ENCODE measurements at places on chromosomes 13 and 19.

DNA sequence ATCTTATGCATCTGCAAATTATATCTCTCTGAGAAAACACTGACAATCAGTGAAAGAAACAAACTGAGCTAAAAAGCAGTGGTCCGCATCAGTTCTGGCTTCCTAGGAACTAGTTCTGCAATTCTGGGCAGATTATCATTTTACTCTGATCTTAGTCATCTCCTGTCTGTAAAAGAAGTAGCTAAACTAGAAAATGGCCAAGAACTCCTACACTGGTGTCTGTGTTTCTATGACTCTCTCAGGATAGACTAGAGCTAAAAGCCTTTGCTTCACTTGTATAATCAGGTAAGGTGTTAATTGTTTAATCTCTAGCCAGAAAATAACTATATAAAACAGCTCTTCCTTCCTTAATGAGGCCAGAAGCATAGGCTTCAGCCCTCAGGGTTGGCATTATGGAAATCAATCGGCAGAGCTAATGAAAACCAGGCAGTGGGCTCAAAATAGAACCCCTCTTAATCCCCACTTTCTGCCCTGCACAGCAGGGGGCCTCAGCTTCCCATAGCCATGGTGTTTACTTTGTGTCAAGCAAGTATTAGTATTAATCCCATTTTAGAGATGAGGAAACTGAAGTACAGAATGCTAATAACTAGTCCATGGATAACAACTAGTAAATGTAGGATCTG, 459.2 kb downstream of the FGF14 start:
- DNase-seq, result no peak

DNA sequence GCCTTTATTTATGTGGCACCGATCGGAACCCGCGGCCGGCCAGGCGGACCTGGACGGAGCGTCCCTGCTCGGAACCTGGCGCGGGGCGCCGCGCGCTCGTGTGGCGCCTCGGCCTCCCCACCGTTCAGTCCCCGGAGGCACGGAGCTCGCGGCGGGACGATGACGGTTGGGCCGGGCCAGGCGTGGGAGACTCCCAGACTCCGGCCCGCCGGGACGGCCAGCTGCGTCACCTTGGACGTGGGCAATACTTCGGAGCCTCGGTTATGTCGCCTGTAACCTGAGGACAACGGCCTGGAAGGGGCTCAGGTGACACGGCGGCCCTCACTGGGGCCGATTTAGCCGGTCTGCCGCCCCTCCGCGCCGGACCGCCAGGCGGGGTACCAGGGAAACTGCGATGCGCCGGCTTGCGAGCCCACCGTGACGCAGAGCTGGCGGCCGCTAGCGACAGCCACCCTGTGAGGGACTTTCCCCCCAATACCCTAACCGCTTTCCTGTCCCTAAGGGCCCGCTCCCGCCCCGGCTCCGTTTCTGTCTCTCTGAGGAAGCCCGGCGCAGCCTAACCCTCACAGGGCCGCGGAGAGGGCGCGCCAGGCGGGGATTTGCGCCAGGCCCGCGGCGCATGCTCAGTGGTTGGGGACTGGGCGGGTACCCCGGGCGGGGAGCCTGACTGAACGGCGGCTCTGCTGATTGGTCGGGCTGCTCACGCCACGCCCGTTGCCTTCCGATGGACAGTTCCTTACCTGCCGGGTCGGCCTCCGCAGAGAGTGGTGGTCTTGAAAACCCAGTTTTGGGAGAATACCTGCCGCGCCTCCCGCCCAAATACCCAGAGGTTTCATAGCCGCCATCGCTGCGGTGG, 109.5 kb upstream of the DOCK9 start:
- peak; percentile 95 for DNase-seq

DNA sequence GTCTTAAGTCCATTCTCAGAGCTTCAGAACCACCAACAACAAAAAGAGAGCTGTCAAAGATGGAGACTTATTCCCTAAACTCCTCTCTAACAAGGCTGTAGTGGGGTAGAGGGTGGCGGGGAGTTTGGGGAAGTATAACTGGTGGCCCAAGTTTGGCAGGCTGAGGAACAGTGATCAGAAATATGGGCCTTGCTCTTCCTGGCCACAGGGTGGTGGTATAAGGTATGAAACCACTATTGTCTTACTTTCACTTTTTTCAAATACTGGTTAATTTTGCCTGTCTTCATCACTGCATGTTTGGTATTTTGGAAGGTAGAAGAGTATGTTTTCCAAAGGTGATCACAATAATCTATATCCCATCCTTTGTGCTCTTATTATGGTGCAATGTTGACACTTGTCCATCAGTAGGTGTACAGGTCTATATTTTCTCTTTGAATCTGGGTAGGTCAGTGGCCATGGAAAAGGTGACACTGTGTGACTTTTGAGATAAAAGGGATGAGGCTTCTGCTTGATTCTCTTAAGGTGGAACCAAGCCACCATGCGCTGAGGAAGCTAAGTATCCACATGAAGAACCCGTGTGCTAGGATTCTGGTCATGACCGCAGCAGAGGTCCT, 23.2 kb upstream of the GPC5 start:
- DNase-seq, result no peak

- no peak for DNase-seq
Observed at GRCh38 chr19:54422136-54422535, 6.9 kb downstream of the TTYH1 start.

DNA sequence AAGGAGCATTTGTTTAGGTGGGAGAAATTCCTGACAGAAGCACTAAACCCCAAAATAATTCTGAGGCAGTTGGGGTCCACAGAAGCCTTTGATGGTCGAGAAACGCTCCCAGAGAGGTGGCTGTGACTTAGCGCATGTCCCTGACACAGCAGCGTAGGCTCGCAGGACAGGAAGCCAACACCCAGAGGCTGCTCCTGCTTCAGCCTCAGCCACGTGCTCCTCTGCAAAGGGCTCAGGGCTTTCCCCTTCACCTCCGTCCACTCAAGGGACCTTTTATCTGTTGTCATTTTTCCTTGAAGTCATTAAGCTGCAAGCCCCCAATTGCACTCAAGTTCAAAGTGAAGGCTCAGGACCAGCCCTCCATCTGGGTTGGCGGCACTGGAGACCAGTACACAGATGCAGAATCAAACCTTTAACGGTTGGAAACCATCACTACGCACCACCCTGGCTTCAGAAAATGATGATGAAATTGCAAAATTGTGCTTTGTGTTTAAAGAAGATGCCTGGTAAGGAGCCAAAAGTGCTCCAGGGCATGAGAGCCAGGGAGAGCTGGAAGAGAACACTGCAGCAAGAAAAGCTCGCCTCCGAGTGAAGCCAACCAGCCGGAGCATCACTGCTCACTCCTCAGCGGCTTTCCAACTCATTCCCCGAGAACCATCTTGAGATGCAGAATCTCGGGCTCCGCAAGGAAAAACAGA, 219.6 kb downstream of the RAP2A start:
- no peak for DNase-seq

Data from stimulated activated CD8-positive, alpha-beta memory T cell treated with anti-CD3 and anti-CD28 coated beads, Interleukin-4, amount 100 ng/mL, for 48 hours (primary cell).